ENCODE measurements at places on chromosomes 3 and 15. TPM values are rescaled to one million over a fixed set of nuclear protein-coding genes. Genes with fewer than 3 reads are reported as not detected.

The FGD5 gene
- total RNA-seq: not detected

The IQCF5 gene
- not detected for total RNA-seq

DNA sequence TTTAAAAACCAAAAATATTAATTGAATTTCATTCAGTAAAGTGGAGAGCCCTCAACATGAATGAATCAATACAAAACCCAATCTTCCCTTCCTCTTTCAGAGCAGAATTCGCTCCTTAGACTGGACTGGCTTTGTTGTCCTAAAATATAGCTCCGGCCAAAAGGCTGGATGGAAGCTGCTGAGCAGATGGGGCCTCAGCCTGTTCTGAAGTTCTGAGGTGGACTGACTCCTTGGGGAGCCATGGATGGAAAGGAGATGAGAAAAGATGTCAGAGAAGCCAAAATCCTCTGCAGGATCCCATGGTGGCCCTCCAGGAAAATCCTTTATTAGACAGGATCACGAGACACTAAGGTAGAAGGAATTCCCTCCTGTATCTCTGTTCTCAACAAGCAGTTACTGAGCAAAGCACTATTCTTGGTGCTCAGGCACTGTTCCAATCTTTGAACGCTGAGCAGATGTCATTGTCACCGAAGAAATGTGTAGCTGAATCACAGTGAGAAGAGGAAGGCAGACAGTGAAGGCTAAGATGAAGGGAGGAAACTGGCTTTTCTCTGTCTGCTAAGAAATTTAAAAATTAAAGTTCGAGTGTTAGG lies 122.0 kb downstream of the SEMA6D start:
- no peak for DNase-seq

- no peak for DNase-seq
Observed at GRCh38 chr3:46356276-46356675, 2.4 kb downstream of the CCR2 start.

GRCh38 chr3:107675233-107675900 lies 152.6 kb downstream of the BBX start:
- DNase-seq: no peak

The TPRG1 gene
- total RNA-seq: not detected

DNA sequence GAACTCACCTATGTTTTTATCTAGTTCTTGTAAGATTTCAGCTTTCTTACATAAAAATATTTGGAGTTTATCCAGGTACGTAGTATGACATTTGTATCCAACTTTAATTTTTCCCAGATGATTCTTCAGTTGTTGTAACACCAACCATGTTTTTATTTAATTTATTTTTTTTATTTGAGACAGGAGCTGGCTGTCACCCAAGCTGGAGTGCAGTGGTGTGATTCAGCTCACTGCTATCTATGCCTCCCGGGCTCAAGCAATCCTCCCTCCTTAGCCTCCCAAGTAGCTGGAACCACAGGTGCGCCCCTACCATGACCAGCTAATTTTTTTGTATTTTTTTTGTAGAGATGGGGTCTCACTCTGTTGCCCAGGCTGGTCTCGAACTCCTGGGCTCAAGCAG lies 6.6 kb downstream of the XYLB start:
- DNase-seq: peak; percentile 51

DNA sequence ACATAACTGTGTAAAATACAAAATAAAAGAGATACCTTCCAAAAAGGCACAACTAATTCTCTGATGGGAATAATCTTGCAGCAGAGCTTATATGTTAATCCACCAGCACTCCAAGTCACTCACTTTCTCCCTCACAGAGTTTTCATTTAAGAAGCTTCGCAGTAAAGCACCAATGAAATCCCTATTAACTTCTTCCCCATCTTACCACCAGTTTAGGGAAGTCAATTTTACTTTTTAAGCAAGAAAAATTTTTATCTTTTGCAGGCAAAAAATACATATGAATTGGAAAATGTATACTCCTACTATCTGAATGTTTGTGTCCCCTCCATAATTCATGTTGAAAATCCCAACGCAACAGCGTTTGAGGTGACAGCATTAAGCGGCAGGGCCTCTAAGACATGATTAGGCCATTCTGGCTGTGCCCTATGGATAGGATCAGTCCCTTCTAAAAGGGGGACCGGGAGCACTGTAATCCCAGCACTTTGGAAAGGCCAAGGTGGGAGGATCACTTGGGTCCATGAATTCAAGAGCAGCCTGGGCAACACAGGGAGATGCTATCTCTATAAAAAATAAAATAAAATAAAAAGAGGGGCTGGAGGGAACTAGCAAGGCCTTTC lies 435.8 kb downstream of the SHQ1 start:
- DNase-seq: no peak

The GPR62 gene
- not detected for total RNA-seq

- DNase-seq: peak; percentile 38
Observed at GRCh38 chr15:59741274-59741906, 52.3 kb upstream of the BNIP2 start.

The PLA2G4B gene
- 1.4 TPM for total RNA-seq

The ZCWPW2 gene
- total RNA-seq: 4.2 TPM

DNA sequence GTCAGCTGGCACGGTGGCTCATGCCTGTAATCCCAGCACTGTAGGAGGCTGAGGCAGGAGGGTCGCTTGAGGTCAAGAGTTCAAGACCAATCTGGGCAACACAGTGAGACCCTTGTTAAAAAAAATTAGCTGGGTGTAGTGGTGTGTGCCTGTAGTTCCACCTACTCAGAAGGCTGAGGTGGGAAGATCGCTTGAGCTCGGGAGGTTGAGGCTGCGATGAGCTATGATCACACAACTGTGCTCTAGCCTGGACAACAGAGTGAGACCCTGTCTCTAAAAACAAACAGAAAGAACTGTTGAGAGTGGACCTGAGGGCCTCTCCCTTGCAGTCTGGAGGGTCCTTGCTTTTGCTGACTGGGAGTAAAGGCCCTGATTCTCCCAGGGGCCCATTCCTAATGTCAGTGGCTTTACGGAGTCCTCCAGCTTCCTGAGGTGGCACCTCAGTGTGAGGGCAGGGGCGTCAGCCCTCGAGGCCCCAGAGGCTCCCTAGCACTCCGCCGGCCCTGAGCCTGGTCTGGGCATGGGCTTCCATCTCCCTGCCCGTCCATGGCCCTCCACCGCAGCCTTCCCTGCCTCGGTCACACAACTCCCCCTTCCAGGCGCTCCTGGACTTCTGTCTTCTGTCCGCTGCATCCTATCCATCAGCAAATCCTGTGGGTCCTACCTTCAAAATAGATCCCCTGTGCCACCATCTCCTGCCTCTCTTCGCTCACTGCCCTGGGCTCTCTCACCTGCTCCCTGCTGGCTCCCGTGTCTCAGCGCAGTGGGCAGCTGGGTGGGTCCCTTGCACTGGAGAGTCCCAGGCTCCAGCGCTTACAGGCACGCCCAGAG lies 19.0 kb downstream of the FBLN2 start:
- DNase-seq: no peak

The CCR3 gene
- not detected for total RNA-seq

- DNase-seq: no peak
Observed at GRCh38 chr15:38344351-38344750, 91.7 kb downstream of the SPRED1 start.

GRCh38 chr15:34808016-34808415 lies 12.7 kb upstream of the ACTC1 start:
- peak; percentile 58 for DNase-seq

The MOBP gene
- not detected for total RNA-seq

- no peak for DNase-seq
Observed at GRCh38 chr15:95170561-95171380, 939.4 kb downstream of the MCTP2 start.

The PLSCR2 gene
- not detected for total RNA-seq

DNA sequence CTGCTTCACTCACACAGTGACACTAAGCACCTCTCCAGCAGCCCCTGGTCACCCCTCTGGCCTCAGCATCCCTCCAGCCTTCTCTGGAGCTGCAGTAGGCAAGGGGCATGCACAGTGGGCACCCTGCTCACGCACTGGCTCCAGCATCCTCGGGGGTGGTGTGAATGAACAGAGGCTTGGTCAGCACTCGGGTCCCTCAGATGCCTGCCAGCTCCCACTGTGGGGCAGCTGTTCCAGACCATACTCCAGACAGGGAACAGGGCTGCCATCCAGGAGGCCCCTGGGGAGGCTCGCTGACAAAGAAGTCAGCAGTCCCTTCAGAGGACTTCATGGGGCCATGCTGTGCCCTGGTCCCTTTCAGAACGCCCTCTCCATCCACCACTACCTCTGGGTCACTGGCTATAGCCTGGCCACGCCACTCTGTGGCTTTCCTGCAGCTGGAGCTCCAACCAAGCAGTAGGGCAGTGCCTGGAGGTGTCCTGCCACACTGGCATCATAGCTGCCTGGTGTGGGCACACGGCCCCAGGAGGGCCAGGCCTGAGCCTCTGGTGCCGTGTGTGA lies 26.3 kb downstream of the ALS2CL start:
- DNase-seq: no peak

- no peak for DNase-seq
Observed at GRCh38 chr3:49465270-49466034, 4.6 kb upstream of the DAG1 start.

- DNase-seq: peak; percentile 72
Observed at GRCh38 chr15:51229907-51230330, 108.5 kb downstream of the CYP19A1 start.
